NCI-H748 treated with DMSO at 0.1 percent for 48 hours (cell line): ENCODE measurements at places on chromosomes 6 and 20.

GRCh38 chr20:47487175-47487917 is 14.3 kb upstream of the NCOA3 start:
- DNase-seq = no peak

GRCh38 chr6:21740376-21741124 is 147.0 kb downstream of the SOX4 start:
- peak; percentile 59 for DNase-seq

- no peak for DNase-seq
These were observed 43.9 kb upstream of the FAM184A start for GRCh38 chr6:119122336-119122735.

- no peak for DNase-seq
These were observed 8.1 kb upstream of the RRBP1 start for GRCh38 chr20:17690144-17690543.

DNA sequence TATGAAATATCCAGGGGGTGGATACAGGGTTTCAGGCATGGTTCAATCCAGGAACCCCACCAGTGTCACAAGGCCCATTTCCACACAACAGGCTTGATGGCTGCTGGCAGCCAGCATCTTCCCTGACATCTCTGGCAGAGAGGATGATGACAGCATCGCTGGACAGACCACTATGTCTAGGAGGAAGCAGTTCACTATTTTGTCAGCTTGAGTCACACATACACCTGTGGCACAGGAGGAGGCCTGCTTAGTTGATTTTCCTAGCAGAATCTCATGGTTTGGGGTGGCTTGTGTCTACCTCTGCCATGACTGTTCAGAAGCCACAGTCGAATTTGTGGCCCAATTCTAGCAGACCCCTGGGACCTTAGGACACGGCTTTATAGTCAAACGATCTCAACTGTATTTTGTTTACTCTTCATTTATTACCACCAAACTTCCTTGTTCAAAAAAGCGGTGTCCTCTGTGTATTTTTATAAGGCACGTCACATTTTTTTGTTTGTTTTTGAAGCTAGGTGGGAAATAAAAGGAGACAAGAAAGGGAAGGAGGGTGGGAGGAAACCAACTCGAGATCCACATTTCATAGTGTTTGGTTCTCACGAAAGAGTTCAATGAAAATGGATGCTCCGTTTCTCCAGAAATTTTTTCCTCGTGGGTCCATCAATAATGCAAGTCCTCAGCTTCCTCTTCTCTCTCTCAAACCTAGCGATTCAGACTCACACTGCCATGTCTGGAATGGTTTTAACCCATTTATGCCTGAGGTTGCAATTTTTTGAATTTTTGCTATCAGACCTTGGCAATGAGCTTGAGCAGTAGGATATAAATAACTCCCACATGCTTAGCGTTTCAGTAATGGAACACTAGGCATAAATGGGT is 94.4 kb downstream of the TOX2 start:
- no peak for DNase-seq

GRCh38 chr6:2632976-2633584 is 117.6 kb downstream of the MYLK4 start:
- DNase-seq = no peak

DNA sequence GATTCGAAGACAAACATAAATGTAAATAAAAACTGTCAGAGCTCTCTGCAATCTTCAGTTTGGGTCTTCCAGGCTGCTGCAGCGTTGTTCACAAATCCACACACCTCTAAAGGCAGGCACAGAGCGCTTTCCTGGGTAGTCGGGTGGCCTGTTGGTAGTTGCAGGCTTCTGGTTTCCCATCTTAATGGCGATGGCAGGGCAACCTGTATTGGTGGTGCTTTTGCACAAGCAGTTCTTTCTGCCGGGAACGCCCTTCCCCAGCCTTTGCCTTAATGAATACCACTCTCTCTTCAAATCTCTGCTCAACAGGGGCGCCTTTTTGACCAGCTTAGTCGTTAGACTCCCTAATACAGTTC is 723 bp upstream of the IFT52 start:
- peak; percentile 58 for DNase-seq

DNA sequence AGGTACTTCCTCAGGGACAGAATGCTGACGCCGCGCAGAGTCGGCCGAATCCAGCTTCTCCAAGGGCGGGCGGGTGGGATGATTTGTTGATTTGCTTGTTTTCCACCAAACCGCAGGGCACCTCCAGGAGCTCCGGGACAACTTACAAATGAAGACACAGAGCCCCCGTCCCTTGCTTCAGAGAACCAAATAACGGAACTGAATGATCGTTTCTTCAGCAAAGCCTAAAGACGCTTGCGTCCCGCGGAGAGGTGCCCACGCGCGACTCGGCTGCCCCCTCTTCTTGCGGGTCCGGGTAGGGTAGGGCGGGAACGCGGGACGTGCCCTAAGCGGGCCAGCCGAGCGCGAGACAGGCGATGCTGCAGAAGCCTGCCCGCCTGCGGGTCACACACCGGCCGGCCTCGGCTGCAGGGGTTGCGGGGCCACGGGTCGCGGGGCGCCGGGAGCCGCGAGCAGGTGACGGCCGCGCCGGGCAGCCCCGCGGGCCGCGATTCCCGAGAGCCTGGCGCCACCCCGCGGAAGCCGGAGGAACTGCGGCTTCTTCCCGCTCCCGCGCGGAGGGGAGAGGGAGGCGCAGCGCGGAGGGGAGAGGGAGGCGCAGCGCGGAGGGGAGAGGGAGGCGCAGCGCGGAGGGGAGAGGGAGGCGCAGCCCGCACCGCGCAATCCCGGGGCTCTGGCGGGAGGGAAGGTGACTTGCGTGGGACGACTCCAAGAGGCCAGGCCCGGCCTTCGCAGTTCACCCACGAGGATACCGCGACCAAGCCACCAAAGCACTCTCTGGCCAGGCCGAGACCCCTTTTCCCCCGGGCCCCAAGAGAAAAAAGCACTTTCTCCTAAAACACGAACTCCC is 7.7 kb upstream of the FOXF2 start:
- DNase-seq = peak; percentile 26

GRCh38 chr6:102571236-102571908 is 1177.9 kb downstream of the GRIK2 start:
- DNase-seq = peak; percentile 3

DNA sequence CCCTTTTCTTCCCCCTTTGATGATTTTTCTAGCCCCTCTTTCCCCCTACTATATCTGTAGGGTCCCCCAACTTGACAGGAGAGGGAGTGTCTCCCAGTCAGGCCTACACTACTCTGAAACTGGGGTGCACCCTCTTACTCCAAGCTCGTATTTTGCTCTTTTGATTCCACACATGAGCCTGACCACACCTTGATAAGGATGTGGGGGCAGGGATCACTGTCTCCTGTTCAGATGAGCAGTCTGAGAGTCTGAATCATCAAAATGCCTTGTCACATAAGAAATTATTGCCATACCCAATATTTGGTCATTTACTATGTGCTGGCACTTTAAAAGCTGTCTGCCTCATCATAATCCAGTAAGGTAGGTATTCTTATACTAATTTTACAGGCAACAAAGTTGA is 15.9 kb downstream of the PNPLA1 start:
- no peak for DNase-seq

GRCh38 chr20:11624704-11625103 is 293.0 kb upstream of the BTBD3 start:
- DNase-seq = no peak

GRCh38 chr20:39705032-39705431 is 742.9 kb downstream of the DHX35 start:
- DNase-seq = no peak

- no peak for DNase-seq
These were observed 9.1 kb upstream of the SERPINB6 start for GRCh38 chr6:2980465-2980855.

- DNase-seq = no peak
These were observed 15.0 kb downstream of the DUSP22 start for GRCh38 chr6:307065-307814.

GRCh38 chr20:36272547-36273220 is 33.5 kb upstream of the DLGAP4 start:
- DNase-seq = no peak

- DNase-seq = no peak
These were observed 764 bp downstream of the DNTTIP1 start for GRCh38 chr20:45792317-45793118.

GRCh38 chr20:3929713-3930060 is 40.5 kb downstream of the PANK2 start:
- DNase-seq = no peak

- DNase-seq = no peak
These were observed 103.7 kb downstream of the SLX4IP start for GRCh38 chr20:10538768-10539167.

DNA sequence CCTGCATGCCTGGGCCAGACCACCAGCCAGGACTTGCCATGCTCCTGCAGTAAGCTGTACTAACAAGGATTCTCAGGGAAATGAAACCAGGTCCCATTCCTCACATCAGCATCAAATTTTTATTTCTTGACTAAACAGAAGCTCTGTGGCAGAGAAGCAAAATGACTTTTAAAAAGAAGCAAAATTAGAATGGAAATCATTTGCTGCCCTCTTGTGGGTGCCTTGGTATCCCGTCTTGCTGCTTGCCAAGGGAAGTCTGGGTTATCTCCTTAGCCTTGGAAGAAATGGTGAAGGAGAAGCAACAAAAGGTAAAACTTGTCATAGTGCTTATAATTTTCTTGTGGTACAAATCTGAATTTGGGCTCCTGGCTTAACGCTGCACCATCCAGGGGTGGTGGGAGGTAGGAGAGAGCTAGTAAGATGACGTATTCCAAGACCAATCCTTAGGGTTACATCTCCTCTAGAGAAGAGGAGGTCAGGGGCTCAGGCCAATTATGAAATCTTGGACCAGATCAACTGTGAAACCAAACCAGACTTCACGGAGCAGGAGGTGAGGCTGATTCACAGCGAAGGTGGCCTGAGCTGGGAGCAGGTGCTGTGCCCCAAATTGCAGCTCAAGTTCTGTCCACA is 107.5 kb downstream of the FAXC start:
- DNase-seq = peak; percentile 14

DNA sequence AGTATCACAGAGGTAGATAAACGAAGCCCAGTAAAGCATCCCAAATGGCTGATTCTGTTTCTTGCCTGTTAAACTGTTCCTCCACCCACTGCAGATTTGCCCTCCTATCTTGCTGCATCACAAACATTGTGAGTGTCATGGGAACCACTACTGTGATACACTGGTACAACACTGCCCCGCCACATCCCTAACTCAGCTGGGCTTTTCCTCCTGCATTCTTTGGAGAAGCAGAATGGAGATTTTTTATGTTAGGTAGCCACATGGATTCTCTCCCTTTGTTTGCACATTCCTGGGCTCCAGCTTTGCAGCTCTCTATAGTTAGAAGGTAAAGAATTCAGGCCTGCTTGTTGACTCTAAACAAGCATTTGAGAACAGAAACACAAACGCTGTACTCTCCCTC is 234.1 kb downstream of the TMEM242 start:
- no peak for DNase-seq

DNA sequence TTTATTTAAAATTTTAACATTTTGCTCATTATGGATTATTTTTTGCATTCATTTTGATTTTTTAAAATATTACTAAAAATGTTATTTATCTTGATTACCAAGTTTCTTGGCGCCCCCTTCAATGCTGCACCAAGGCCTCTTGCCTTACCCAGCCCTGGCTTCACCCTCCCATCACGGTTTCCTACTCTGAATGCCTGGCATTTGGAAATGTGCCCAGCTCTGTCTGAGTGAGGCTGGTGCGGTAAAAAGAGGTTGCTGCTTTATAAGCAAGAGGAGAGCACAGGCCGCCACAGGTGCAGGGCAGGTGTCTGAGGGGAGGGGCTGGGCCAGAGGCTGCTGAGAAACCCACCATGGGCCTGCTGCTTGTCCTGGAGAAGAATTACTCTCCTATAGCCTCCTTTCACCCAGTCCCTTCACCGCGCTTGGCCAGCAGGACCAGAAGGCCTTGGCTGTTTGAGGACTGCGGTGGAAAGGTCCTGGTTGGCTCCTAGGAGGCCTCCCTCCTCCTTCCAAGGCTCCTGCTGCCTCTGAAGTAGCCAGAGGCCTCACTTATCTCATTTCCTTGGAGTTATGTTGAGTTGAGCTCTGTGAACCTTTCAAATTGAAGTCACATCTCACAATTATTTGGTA is 62.6 kb downstream of the BANF2 start:
- no peak for DNase-seq

GRCh38 chr6:43026365-43026764 is 4.9 kb downstream of the RRP36 start:
- DNase-seq = no peak

GRCh38 chr6:116672306-116672705 is 3.7 kb upstream of the ZUP1 start:
- DNase-seq = no peak
